ENCODE measurements at places on chromosomes 7 and 10.

DNA sequence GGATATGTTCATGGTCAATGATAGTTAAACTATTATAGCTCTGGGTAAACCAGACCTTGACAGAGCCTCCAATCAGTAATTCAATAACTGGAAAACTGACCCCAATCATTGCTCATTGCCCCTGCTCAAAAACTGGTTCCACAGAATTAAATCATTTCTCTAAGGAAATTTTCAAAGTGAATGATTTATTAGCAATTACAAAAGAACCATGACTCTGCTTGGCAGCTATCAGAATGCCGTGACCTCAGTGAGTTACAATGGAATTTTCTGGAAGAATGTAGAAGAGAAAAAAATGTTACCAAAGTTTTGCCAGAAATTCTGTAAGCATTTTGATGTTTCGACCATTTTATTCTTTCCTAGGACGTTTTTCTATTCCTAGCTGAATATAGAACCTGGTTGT is 106.8 kb upstream of the APBB1IP start:
- no peak for DNase-seq

DNA sequence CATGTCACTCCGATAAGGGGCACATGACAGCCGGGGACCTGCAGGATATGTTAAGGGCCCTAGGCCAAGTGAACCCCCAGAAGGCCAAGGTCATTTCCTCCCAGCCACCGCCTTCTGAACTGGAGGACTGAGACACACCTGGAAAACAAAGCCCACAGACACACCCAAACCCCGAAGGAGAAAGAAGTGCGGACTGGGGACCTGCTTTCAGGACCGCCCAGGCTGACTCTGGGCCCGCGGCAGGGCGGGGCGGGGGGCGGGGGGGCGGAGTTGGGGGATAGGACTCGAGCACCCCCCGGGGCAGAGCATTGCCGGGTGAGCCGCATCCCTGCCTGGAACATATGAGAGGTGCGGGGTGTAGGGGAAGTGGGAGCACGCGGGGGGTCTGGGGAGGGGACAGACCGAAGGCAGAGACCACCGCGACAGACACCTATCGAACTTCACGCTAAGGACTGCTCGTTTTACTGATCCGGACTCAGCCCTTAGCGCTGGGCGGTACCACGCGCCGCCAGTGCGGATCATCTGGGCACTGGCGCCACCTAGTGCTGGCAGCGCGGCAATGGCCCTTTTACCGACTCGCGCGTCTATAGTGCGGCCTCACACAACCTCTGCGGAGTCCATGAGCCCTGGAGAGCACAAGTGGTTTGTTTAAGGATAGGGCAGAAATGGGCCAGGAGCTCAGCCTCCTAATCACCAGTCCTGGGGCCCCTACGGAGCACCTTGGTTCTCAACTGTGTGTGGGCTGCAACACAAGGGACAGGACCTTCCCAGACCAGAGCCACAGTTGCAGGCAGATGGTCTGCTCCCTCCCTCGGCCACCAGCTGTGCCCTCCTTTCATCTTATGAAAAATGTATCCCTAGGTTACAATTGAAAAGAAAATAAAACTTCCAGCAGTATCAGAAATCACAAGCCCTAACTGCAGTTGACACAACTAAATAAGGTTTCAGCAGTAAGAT is 157.6 kb downstream of the HERPUD2 start:
- peak; percentile 62 for DNase-seq

GRCh38 chr10:17906002-17906401 is 45.7 kb upstream of the SLC39A12 start:
- DNase-seq = no peak

GRCh38 chr10:69318867-69319727 is 40.8 kb downstream of the HK1 start:
- DNase-seq = peak; percentile 67

- no peak for DNase-seq
Observed at GRCh38 chr10:122333037-122333436, 41.5 kb upstream of the PLEKHA1 start.

DNA sequence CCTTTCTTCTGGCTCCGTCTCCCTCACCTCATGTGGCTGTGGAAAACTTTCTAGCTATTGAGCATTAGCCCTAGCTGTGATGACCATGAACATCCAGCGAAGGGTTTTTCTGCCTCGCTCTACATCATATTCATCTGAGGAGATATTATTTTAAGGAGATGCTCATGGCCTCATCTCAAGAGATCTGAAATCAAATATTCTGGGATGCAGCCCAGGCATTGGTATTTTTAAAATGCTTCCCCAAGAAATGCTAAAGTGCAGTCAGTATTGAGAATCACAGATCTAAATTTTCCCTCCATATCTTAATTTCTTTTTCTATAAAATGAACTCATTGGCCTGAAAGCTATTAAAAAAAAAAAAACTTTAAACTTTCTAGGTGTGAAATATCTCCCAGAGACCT is 238.2 kb upstream of the CELF2 start:
- no peak for DNase-seq

DNA sequence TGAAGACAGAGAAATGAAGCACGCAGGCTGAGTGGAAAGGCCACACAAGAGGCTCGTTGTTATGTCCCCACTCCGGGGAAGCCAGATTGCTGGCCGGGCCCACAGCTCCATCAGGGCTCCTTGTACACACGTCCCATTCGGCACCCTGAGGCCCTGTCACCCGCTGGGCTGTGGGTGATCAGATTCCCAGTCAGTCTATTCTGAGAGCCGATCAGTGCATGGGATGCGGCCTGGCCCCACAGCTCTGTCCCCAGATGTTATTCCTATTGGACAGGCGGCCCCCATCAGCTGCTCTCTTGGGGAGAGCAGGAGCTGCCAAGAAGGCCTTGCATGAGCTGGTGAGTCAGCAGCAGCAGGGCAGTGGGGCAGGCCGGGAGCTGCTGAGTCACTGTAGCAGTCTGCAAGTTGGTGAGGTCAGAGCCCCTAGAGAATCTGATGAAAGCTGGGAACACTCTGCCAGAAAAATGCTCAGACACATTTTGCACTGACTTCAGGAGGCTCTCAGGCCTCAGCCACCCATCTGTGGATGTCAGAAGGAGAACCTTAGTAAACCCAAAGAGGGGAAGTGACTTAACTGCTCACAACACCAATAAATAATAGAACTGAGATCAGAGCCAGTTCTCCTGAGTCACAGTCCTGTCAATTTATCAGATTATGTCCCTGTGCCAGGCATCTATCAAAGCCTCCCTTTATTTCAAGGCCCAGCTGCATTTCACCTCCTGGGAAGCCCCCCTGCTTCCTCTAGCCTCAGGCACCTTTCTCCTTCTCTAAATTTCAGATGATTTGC is 9.4 kb upstream of the PSAP start:
- peak; percentile 100 for DNase-seq

DNA sequence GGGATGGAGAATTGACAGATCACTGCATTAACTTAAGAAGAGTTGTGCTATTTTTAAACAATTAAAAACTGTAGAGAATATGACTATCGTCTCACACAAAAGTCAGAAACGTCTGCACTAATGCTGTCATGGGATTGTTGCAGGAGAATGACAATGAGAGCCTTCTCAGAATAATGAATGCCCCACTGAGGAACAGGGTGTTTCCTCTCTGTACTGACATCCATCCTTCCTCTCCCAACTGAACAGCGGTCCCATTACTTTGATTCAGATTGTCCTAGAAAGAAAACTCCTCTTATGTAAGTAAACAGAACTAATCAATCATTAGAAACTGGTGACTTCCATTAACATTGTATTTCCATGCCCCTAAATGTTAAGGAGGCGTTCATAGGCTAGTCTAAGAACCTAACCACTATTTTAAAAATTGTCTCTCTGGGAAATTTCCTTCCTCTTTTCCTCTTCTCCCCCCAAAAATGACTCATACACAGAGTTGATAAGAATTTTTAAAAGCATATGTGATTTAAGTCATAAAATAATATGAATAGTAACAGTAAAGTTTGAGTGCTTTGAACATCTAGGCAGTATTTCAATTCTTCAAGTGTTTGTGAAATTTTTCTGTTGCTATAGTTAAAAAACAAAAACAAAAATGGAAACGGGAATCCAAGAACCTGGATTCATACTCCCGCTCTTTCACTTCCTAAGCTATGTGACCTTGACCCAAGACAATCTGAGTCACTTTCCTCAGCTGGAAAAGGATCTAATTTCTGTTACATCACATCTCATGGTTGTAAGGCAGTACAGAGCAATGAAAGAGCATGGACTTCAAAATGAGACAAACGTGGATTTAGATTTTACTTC is 12.7 kb upstream of the MACC1 start:
- DNase-seq = peak; percentile 58

GRCh38 chr10:33698033-33698432 is 363.6 kb upstream of the NRP1 start:
- DNase-seq = peak; percentile 47

- DNase-seq = no peak
Observed at GRCh38 chr7:37769291-37769690, 79.1 kb upstream of the NME8 start.

GRCh38 chr7:103867874-103868273 is 121.6 kb downstream of the RELN start:
- DNase-seq = no peak

GRCh38 chr10:52526251-52526823 is 212.3 kb downstream of the DKK1 start:
- DNase-seq = peak; percentile 60

DNA sequence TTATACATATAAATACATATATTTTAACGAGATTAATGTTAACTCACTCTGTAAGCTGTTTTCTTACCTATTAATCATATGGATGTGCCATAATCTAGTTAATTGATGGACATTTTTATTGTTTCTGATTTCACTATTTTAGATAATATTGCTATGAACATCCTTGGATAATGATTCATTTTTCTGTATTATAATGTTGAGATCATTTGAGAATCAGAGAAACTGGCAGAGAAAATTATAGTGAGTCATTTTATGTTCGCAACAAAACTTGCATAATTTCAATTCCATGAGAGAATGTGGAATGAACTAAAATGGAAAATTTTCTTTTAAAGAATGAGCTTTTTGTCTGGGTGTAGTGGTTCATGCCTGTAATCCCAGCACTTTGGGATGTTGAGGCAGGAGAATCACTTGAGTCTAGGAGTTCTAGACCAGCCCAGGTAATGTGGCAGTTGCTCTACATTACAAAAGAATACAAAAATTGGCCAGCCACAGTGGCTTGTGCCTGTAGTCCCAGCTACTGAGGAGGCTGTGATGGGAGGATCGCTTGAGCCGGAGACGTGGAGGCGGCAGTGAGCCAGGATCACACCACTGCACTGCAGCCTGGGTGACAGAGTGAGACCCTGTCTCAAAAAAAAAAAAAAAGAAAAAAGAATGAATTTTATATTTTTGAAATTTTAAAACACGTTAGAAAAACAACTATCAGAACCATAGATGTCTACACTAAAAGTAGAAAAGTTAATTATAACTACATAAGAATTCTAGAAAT is 40.5 kb downstream of the PAPSS2 start:
- peak; percentile 83 for DNase-seq

DNA sequence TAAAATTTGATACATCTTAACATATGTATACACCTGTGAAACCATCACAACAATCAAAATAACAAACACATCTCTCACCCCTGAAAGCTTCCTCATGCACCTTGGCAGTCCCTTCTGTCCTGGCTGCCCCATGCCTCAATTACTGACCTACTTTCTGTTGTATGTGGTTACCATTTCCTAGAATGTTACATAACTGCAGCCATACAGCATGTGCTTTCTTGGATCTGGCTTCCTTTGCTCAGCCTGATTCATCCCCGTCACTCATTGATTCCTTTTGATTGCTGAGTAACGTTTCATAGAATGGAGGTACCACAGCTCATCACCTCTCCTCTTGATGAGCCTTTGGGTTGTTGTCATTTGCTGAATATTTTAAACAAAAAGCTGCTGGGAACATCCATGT is 165.3 kb downstream of the CELF2 start:
- no peak for DNase-seq

DNA sequence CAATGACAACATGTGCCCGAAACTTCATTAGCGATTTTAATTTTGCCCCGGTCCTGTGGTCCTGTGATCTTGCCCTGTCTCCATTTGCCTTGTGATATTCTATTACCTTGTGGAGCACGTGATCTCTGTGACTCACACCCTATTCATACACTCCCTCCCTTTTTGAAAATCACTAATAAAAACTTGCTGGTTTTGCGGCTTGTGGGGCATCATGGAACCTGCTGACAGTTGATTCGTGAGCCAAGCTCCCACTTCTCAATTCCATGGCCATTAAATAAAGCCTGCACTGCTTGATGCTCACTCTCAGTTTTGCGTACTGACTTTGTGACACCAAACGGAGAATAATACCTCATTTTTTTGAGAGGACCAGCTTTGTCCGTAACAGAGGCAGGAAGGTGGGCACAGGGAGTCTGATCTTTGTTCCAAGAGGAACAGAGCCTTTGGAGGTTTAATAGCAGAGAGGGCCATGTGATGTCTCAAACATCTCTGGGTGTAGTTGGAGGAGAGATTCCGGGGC is 3.8 kb upstream of the ADAMTS14 start:
- no peak for DNase-seq

- DNase-seq = peak; percentile 37
Observed at GRCh38 chr10:124092860-124093773, at the start of gene CHST15. Gene CHST15, minus strand, starts transcription at chr10:124093598. Its CDS starts 47,386 bp downstream, at chr10:124046212.

DNA sequence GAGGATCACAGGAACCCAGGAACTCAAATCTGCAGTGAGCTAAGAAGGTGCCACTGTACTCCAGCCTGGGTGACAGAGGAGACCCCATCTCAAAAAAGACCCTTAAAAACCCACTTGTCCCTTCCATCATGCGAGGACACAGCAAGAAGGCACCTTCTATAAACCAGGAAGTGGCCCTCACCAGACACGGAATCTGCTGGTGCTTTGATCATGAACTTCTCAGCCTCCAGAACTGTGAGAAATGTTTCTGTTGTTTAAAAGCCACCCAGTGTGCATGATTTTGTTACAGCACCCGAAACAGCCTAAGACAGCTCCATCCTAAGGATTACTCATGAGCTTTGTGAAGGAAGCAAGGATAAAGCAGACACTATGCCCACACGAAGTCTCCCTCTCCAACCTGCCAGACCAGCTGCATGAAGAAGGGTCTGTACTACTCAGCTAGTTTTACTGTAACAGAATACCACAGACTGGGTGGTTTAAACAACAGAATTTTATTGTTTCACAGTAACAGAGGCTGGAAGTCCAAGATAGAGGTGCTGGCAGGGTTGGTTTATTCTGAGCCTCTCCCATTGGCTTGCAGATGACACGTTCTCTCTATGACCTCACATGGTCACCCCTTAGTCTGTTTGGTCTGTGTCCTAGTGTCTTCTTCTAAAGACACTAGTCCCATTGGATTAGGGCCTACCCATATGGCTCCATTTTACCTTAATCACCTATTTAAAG is 13.7 kb downstream of the VIM start:
- no peak for DNase-seq

DNA sequence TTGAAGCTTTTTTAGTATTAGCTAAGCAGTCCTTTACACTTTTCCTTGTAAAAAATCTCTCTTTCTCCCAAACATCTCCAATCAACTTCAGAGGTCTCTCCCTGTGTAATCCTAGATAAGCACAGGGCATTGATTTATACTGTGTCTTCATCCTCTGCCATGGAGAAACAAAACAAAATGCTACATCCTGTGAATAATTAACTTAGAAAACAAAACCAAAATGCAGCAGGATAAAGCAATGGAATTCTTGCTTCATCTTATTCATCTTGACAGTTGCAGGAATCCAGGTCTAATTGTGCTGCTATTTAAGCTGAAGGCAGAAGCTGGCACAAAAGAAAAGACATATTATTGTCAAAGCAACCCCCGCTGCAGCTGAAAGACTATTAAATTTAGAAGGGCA is 641.5 kb upstream of the SORCS1 start:
- no peak for DNase-seq

Data from fibroblast of skin of scalp (primary cell).